ENCODE measurements at places on chromosomes 16 and 17.

GRCh38 chr16:82093666-82094300 is 58.7 kb downstream of the HSD17B2 start:
- DNase-seq: no peak

DNA sequence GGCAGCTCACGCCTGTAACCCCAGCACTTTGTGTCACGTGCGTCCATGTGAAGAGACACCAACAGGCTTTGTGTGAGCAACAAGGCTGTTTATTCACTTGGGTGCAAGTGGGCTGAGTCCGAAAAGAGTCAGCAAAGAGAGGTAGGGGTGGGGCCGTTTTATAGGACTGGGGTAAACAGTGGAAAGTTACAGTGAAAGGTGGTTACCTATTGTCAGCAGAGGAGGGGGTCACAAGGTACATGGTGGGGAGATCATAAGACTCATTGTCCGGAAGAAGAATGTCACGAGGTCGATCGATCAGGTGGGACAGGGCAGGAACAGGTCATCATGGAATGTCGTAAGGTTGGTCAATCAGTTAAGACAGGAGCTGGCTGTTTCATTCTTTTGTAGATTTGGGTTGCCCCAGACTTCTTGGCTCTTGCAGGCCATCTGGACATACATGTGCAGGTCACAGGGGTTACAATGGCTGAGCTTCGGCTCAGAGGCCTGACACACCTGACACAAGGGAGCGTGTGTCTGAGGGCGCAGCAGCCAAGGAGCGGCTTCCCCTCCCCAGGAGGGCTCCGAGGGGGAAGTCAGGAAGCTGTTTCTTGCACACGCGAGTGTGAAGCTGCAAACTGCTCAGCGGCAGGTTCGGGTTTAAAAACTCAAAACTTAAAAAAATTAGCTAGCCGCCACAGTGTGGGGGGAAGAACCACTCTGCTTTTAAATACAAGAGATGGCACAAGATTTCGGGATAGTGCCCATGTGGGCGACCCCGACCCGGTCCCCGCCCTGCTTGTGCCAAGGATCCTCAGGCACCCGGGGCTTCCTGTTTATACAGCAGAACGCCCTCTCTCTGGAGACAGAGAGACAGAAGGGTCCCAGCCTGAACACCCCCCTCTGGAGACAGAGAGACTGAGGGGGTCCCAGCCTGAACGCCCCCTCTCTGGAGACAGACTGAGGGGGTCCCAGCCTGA is 12.4 kb upstream of the TEX19 start:
- no peak for DNase-seq

DNA sequence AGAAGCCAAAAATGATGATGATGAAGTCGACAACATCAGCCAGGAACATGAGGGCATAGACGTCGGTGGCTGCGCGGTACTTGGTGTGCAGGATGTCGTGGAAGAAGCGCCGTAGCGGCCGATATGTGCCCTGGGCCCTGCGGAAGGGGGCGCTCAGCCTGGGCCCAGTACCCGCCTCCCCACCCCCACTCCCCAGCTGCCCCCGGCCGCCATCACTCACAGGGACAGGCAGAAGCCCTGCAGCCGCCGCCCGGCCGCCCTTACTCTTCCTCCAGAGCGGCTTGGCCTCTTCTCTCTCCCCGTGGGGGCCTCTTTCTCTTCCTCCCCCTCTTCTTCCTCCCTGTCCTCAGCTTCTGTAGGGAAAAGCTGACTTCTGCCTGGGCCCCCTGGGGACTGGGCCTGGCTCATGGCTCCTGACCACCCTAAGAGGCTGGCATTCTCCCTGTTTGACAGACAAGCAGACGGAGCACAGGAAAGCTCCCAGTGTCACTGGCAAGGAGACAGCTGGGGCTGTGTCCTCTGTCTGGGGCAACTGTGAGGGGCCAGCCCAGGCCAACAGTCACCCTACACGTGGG is 14.2 kb downstream of the CTU2 start:
- DNase-seq: no peak

GRCh38 chr16:64217789-64218535 is 903.9 kb downstream of the CDH11 start:
- no peak for DNase-seq

DNA sequence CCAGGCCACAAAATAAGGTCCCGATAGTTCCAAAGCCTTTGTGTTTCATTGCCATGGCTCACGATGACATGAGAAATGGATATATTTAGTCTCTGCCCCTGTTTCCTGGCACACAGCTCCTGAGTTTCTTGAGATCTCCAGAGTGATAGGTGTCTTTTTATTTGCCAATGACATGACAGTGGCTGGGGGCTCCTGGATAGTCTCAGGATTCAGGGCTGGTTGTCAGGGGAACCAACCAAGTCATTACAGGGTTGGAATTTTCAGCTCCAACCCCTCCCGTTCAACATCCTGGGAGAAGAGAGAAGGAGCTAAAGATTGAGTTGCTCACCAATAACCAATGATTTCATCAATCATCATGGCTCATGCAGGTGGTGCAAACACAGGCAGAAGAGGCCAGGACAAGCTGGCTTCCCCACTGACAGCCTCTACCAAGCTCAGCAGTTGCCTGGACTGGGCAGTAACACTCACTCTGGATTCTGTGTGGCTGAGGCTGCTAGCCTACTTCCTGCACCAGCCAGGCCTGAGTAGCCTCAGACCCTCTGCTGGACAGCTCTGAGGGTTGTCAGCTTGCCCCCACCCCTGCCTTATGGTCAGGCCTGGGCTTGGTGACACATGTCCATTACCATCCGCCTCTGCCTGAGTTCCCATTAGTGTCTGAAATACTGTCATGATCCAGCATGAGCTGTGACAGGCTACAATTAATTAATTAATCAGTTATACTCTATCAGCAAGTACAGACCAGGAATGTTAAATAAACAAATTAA is 534.4 kb upstream of the CDH5 start:
- DNase-seq: no peak

DNA sequence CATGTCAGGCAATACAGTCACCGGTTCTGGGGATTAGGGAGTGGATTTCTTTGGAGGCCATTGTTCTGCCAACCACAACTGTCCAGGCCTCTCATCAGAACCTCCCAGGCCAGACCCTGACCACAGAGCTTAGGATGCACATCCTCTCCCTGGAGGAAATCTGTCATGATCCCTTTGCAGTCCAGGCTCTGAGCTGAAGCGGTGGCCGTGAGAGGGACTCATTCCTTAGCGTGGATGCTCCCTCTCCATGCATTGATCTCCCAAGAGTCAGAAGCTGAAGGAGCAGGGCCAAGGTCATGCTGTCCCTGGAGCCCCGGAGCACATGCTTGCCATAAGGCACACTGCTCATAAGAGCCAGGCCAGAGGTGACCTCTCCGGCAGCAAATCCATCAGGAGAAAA is 181.4 kb downstream of the COPRS start:
- no peak for DNase-seq

DNA sequence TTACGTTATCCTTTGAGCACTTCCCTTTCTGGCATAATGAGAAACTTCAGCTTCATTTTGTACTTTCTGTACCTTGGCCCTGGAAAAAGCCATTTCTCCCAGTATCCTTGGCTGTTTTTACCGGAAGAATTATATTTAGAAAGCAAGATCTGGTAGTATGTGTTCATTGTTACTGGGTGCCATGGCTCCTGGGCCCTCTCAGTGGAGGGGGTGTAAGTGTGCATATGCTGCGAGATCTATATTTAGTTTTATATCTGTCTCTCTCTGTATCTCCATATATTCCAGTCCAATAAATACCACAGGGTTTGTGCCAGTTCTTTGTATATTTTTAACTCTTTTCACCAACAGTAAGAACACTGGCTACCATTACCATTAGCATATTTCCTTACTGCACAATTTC is 17.7 kb downstream of the ATP2C2 start:
- no peak for DNase-seq

GRCh38 chr16:65967376-65967775 is 399.1 kb upstream of the CDH5 start:
- DNase-seq: no peak

DNA sequence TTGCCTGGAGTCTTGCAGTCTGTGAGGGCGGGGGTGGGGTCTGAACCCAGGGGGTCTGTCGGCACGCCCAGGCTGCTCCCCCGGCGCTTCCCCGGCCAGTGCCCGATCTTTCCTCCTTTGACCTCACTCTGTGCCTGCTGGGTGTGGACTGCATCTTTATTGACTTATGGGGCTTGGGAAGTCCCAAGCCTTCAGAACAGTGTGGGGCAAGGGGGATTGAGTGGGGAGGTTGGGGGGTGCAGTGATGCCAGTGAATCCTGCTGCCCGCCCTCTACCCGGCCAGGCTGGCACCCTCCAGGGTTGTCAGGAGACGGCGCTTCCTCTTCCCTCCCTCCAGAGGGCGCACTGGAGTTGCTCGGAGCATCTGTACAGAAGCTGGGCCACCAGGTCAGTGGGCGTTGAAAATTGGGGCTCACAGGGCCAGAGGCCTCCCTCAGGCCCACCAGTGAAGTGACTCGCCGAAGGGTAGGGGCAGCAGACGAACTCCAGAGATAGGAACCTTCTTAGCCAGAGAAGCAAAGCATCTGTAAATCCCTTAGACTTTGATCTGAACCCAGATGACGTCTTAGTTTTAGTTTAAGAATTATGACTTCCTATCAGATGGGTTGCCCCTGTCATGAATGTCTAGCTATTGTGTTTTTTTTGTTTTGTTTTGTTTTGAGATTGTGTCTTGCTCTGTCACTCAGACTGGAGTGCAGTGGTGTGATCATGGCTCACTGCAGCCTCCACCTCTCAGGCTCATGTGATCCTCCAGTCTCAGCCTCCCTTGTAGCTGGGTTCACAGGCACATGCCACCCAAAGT is 184.8 kb upstream of the CIBAR2 start:
- DNase-seq: peak; percentile 77

- no peak for DNase-seq
These were observed 6.8 kb downstream of the KCNH6 start for GRCh38 chr17:63529711-63530556.

GRCh38 chr16:30179195-30179594 is 4.2 kb upstream of the CORO1A start:
- no peak for DNase-seq

GRCh38 chr17:63329876-63330275 is 116.2 kb downstream of the CYB561 start:
- DNase-seq: no peak

GRCh38 chr17:72405662-72406230 is 284.9 kb downstream of the SOX9 start:
- DNase-seq: no peak

- no peak for DNase-seq
These were observed 348.6 kb downstream of the SEC14L1 start for GRCh38 chr17:77489239-77489892.

DNA sequence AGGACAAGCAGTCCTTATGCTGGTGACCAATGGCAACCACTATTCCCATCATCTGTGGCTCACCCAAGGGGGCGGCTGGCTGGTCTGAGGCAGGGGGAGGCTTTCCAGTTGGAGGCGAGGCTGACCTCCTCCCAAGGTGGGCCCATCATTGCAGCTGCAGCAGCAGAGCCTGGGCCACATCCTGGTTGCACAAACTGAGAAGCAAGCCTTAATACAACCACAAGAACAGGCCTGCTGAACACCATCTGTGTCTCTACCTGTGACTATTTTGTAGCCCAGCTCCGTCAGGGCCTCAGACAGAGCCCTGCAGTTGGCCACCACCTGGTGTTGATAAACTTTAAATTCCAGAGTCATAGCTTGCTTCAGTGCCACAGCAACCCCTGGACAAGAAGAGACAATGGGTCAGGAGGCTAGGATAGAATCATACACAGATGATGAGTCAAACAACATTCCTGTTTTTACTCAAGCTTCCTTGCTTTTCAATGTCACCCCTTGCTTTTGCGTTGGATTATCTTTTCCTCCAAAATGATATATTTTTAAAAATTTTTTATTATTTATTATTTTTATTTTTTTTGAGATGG is 17.9 kb downstream of the SMCR8 start:
- no peak for DNase-seq

GRCh38 chr17:21387616-21388015 is 11.5 kb downstream of the KCNJ12 start:
- no peak for DNase-seq

GRCh38 chr17:29049541-29050145 is 6.7 kb downstream of the PIPOX start:
- DNase-seq: no peak

DNA sequence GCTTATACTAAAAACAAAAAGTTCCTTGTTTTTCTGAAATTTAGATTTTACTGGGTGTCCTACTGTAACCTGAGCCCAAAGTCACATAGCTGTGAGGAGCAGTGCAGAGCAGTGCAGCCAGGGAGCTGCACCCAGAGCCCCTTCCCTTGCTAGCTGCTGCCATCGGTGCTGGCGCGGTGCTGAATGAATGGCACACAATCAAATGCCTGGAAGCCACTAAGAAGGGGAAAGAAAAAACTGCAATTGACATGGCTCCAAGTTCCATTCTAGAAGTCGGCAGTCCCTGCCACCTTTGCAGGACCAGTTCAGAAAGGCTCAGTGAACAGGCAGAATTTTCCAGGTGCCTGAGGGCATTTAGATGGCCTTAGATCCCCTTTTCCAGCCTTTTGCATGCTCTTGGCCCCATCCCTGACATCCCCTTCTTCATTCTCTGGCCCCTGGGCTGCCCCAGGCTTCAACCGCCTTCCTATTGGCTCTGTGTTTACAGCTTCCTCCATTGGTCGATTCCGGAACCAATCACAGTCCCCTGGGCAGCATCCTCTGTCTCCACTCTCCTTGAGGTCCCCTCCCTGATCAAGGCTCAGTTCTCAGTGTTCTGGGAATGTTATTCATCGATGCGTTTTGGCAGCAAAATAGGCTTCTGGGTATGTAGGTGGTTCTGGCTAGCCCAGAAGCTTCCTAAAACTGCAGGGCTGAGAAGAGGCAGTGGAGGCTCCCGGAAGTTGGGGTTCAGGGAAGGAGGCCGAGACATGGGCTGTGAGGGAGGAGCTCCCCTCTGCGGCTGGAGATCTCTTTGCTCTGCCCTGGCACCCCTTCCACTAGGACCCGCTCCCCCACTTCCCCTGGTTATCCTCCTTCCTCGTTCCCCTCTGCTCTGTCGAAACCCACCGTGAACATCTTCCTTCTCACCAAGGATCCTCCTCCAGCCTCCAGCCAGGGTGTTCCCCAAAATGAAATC is 37.9 kb downstream of the ATP2C2 start:
- DNase-seq: no peak

- no peak for DNase-seq
These were observed 30.3 kb downstream of the IRF8 start for GRCh38 chr16:85929259-85929721.

- no peak for DNase-seq
These were observed 5.4 kb downstream of the C17orf58 start for GRCh38 chr17:67990909-67991308.

GRCh38 chr17:44007346-44008204 is 3.2 kb downstream of the NAGS start:
- DNase-seq: no peak
